AML-193 (cell line): ENCODE measurements at places on chromosomes 11 and 22.

DNA sequence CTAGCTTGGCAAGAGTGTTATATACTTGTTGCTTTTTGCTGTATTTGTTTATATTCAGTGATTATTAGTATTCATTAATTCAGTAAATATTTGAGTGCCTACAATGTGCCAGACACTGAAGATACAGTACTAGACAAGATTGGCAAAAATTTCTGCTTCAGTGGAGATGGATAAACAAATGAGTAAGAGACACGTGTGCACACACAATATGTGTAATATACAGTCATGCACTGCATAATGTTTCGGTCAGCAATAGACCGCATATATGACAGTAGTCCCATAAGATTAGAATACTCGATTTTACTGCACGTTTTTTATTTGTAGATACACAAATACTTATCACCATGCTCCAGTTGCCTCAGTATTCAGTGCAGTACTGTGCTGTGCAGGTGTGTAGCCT is 104.9 kb upstream of the GAL start:
- DNase-seq, result no peak

DNA sequence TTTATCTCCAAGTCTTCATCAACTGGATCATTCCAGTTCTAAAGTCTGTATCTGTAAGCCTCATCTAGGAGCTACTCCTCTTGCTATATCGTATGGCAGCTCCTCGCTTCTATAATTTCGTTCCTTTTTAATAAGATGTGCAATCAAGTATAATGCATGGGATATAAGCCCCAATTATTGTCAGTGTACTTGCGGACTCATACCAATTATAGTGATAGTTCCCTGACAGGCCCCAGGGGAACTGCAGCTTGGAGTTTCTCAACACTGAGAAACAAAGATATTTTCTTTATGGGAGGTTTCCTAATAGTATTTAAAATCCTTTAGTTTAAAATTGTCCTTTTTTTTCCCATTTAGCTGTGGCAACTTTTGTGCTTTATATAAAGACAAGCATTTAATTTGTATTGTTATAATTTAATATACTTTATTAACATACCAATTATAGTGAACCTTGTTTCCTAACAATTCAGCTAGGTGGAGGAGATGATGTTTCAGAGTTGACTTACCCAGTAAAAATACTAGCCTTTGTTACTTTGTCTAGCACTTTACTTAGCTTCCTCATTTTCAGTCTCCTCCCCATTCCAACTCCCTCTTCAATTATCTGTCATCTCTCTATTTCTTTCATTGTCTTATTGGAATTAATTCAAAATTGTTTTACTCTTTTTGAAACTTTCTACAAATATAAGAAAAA is 25.3 kb upstream of the DDX17 start:
- DNase-seq, result peak; percentile 80

GRCh38 chr11:110486156-110486555 is 56.4 kb downstream of the FDX1 start:
- peak; percentile 19 for DNase-seq

GRCh38 chr11:43021466-43021865 is 290.3 kb upstream of the API5 start:
- DNase-seq, result peak; percentile 53

- no peak for DNase-seq
Observed at GRCh38 chr22:48829908-48830307, 997.8 kb downstream of the BRD1 start.

GRCh38 chr11:90500922-90501568 is 278.2 kb upstream of the CHORDC1 start:
- no peak for DNase-seq

DNA sequence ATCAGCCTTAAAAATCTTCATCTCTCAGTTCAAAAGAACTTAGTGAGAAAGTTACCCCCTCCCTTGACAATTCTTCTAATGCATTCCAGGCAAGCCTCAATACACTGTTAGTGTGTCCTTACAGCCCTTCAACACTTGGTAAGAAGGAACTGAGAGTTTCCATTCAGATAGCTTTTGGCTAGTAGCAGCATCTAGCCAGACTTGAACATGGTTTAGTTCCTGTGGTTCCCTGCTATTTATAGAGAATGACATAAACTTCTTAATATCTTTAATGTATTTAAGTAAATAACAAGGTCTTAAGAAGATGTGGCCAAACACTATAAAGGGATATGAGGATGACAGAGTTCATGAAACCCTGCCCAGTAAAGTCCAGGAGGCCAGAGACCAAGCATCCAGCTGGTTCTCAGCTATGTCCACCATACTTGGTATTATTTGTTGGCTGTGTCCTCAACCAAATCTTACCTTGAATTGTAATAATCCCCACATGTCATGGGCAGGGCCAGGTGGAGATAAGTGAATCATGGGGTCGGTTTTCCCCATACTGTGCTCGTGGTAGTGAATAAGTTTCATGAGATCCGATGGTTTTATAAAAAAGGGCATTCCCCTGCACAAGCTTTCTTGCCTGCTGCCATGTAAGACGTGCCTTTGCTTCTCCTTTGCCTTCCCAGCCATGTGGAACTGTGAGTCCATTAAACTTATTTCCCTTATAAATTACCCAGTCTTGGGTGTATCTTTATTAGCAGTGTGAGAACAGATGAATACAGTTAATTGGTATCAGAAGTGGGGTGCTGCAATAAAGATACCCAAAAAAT is 132.4 kb downstream of the LARGE1 start:
- DNase-seq, result no peak

DNA sequence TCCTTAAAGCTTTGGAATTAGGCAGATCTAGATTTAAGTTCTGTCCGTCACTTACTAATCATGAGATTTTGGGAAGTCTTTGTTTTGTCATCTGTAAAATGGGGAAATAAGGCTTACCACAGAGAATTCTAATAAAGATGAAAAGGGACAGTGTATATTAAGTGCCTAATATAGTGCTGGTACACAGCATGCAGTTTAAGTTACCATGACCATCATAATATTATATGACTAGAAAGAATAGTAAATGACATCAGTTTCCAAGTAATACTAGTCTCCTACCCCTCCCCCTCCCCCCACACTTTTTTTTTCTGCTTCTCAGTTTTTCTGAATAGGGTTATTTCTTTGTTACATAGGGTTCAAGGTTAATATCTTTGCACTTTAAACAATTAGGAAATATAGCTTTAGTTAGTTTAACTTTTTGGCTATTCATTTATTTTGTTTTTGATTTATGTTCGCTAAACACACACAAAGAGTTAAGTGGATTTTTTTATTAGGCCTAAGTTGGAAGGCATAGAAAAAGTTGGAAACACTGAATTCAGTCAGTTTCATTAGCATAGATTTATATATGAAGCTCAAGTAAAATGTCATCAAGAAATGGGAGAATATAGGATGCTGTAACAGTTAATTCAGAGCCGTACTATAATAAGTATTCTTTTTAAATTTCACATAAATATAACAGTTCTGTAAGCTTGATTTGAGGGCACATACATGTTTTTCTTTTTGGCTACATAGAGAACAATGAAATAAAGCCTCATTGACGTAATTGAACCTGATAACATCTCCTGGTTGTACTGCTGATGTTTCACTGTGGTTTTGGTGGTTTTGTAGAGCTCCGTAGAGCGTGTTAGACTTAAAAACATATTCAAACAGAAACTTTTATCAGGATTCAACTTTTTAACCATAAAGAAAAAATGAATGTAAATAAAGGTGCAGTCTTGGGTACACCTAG is 121.2 kb downstream of the PDE3B start:
- peak; percentile 63 for DNase-seq

DNA sequence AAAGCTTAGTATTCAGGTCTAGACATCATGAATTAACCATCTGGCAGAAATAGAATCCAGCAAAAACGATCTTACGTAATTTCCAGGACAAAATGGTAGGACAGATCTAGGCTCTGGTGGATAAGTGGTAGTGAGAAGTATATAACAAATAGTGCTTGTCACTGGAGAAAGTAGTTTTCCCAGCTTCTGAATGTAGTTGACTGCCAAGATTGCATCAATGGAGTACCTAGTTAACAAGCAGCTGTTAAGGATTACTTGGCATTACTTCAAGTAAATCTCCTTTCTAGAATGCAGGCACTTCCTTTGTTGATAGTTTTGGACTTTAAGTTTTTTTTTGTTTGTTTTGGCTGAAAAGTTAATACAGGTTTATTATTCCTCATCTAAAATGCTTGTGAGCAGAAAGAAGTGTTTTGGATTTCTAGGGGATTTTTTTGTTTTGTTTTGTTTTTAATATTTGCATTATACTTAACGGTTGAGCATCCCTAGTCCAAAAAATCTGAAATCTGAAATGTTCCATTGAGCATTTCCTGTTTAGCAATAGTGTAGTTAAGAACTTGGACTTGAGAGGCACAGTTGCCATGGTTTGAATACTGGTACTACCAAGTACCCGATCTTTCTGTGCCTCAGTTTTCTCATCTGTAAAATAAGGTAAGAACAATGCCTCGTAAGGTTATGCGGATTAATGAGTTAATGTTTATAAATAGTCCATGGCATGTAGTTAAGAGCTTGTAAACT is 20.3 kb downstream of the FAM118B start:
- no peak for DNase-seq
